ENCODE measurements at places on chromosomes 1 and 21.

GRCh38 chr1:56494306-56494705 lies 85.1 kb downstream of the PLPP3 start:
- DNase-seq = no peak

DNA sequence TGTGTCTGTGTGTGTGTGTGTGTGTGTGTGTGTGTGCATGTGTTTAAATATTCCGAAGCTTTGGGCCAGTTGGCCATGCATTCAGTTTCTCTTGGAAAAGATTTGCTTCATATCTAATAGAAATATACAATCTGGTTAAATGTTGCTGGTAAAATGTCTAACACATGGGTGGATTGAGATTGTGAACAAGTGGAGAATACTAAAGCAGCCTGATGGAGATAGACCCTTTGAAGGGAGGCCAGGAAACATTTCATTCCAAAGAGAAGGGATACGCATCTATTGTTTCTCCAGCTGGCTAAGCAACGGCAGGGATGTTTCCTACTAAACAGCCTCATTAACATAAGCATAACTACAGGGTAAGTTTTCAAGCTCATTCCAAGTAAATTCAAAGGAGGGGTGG lies 257.5 kb upstream of the PTBP2 start:
- no peak for DNase-seq

GRCh38 chr21:34671462-34671861 lies 2.7 kb downstream of the CLIC6 start:
- DNase-seq = no peak

DNA sequence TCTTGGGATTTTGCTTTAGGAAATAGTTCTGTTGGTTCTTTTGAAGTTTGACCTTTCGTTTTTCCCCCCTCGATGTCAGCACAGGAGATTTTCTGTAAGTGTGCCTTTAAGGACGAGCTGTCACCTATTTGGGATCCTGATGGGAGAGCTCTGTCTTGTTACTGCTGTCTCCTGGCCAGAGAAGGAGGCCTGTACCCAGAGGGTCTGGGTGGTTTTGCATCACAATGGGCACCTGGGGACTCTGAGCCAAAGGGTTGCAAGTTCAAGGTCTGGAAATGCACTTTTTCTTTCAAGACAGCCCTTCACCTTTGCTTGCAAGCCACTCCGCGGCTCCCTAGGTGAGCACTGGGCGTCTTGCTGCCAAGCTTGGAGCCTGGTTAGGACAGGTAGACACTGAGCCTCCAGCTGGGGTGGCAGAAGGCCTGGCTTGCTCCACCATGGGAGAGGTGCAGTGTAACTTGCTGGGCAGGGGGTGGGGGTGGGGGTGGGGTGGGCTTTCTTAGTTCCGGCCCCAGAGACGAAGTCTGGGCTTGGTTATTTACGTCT lies 2.9 kb downstream of the AJAP1 start:
- no peak for DNase-seq

GRCh38 chr1:62228136-62228882 lies 33.7 kb downstream of the L1TD1 start:
- no peak for DNase-seq

DNA sequence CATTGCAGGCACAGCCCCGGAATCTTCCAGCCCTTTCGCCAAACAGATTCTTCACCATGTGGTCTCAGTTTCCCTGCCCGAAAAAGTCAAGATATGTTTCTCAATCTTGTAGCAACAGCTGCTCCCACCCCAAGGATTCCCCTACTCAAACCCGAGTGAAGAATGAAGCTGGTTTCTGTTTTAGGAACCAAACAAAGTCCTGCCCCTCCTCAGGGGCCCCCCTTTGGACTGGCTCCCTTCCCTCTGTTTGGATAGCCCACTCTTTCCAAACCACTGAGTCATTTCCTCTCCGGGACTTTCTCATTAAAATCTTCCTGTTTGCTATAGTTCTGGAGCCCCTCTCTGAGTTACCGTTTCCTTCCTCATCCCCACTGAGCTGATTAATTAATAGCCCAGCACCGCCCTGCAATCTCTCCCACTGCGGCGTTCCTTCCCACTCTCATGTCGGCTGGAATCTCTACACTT lies 100.9 kb downstream of the TSEN15 start:
- DNase-seq = no peak

GRCh38 chr1:204885790-204886189 lies 15.1 kb downstream of the NFASC start:
- peak; percentile 32 for DNase-seq

- DNase-seq = no peak
These were observed 99.1 kb downstream of the PTBP2 start for GRCh38 chr1:96820671-96821070.

DNA sequence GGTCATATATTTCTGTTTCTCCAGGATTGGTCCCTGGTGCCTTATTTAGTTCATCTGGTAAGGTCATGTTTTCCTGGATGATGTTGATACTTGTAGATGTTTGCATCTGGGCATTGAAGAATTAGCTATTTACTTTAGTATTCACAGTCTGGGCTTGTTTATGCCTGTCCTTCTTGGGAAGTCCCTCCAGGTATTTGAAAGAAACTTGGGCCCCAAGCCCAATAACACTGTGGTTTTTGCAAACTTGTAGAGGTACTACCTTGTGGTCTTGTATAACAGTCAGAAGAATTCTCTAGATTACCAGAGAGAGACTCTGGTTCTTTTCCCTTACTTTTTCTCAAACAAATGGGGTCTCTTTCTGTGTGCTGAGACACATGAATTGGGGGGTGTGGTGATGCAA lies 251.4 kb upstream of the B3GALT2 start:
- DNase-seq = no peak

GRCh38 chr1:67194209-67194863 lies 28.1 kb downstream of the IL23R start:
- DNase-seq = no peak

DNA sequence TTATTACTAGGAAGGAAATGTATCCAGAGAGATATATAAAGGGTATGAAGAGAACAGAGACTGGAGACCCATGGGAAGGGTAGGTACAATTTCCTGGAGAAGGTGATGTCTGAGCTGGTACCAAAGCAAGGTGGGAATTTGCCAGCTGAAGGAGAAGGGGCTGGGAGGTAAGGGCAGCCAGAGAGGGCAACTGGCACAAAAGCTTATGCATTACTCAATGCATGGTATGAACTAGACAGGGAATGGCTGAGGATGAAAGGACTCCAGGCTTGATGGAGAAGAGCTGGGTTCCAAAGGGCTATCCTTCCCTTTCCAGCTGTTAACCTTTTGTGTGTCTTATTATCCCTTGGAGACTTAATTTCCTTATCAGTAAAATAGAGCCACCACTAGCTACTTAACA lies 113.6 kb upstream of the GADD45A start:
- no peak for DNase-seq

DNA sequence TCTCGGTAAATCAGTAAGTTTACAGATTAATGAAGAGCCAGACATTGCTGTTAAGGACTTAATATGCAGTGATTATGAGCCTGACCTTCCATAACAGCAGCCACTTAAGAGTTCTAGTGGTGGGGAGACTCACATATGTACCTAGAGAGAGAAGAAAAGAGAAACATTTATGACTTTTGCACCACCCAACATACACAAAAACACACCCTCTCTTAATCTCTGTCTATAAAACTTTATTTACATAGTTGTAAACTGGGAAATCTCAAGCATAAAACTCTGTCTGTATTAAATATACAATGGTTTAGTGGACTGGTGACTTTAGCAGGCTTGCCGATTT lies 347.4 kb upstream of the ADGRL2 start:
- no peak for DNase-seq

DNA sequence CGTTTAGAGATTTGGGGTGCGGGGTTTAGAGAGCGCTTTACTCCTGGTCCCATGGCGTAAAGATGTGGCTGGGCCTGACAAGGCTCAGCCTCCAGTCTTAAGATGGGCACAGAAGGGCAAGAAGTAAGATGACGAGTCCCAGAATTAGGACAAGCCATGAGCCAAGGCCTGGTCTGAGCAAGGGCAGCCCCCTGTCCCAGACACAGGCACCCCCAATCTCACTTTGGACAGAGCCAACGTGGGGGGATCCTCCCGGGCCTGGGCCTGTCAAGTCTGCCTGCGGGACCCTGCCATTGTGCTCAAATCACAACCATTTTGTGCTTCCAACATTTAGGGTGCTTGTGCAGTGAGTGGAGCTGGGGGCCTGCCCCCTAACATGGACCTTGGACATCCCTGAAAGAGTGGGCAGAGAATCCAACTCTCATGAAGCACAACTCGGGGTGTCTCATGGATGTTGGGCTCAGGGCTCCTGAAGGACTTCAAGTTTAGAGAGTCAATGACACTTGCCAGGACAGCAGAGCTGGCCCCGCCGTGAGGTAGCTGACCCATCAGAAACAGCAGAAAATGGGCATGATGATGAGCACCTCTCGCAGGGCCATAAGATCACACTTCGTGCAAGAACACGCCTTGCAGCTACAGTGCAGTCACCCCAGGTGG lies 52.6 kb downstream of the KIF21B start:
- no peak for DNase-seq

Measured in BJ (cell line).